Effector memory CD8-positive, alpha-beta T cell (primary cell): ENCODE measurements at places on chromosomes 16 and 17.
A peak's percentile ranks its signal among the peaks of the same experiment; 100 is the strongest.

GRCh38 chr17:9937901-9938300 is 32.8 kb upstream of the RCVRN start:
- DNase-seq: no peak

GRCh38 chr17:31085563-31085962 is 9.2 kb upstream of the NF1 start:
- DNase-seq: no peak

DNA sequence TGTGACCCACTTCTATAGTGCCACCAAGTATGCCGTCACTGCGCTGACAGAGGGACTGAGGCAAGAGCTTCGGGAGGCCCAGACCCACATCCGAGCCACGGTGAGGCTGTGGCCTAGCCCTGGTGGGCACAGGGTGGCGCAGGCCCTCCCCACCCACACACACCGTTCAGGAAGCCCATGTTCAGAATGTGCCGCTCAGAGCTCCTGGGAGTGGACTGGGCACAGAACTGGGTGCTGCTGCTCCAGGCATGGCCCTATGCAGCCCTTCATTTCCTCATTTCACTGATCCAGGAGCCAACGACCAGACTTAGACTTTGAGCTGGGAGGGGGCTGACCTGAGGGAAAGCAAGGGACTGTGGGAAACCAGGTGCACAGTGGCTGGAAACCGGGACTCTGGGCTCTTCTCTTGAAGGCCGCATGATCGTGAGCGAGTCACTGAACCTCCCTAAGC is 2.4 kb upstream of the MRM1 start:
- no peak for DNase-seq

DNA sequence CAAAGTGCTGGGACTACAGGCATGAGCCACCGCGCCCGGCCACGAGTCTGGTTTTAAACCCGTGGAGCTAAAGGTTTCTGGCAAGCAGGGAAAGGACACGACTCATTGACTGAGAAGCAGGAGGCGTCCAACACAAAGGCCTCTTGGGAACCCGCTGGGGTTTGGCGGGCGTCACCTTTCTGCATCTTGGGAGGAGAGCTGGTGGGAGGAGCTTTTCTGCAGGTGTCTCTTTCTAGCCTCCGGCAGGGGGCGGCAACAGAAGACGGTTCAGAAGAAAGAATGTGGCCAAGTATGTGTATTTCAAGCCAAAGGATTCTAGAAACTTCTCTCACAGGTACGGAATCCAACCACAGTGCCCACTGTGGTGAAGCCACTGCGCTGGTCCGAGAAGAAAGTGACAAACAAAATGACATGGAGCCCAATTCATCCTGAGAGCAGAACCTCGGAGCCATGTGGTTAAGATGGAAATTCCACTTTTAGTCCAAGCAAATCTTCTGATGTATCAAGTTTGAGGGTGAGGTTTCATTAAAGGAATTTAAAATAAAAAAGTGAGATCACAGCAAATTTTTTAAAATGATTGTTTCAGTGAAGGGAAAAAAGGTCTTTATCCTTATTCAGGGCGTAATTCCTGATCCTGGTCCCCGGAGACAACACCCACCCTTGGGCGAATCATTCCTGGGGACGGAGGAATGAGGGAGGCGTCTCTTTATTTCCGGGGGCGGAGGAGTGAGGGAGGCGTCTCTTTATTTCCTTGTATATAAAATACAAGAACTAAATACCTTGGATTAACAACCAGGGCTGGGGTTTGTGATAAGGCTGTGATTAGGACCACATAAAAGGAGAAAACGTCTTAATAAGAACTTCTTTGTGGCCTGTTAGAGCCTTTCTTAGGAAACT is 97.6 kb downstream of the MRM3 start:
- DNase-seq: peak; percentile 54

DNA sequence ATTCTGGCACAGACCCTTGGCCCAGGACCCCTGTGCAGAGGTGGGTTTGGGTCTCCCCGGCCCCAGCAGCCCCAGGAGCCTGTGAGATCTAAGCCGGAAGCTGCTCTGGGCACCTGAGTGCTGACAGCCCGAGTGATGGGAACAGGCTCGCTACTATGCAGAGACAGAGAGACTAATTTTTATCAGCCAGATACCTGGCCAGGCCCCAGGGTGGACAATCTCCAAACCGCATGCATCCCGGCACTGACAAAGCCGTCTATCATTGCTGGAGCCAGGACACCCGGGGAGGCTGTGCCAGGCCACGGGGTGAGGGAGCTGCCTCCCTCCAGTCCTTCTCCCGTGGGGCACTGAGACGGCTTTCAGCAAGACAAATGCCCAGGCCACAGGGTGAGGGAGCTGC is 25.0 kb downstream of the CBFA2T3 start:
- no peak for DNase-seq

DNA sequence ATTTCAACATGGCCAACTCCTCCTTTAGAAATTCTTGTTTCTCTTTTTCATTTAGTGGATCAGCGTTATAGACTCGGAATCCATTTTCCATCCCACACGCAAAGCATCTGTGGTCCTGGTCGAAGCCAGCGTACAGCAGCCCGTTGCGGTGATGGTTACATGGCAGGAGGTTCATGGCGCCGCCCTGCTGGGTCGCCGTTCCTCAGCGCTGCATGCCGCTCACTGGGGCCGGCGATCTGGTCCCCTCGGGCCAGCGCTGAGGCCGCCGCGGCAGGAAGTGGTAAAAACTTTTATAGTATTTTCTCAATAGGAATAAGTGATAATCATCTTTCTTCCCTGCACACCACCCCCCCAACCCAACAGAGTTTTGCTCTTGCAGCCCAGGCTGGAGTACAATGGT is 29.9 kb upstream of the RHOT1 start:
- DNase-seq: no peak

GRCh38 chr17:75922963-75923874 is 17.6 kb downstream of the FBF1 start:
- DNase-seq: no peak

DNA sequence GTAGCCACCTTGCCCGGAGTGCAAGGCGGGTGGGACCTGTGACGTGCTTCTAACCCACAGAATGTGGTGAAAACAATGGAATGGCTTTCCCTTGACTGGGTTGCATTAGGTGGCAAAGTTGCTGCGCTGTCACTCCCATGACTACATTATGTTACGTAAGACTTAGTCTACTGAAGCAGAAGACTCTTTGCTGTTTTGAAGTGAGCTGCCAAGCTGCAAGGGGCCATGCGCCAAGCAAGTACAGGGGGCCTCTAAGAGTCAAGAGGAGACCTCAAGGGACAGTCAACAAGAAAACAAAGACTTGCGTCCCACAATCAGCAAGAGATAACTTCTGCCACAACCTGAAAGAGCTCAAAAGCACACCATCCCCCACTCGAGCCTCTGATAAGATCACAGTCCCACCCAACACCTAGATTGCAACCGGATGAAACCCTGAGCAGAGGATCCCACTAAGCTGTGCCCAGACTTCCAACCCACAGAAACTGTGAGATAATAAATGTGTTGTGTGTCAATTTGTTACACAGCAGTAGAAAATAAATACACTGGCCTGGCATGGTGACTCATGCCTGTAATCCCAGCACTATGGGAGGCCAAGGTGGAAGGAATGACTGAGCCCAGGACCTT is 16.5 kb downstream of the ANKRD11 start:
- DNase-seq: no peak

- DNase-seq: peak; percentile 66
Observed at GRCh38 chr17:75412455-75413317, 7.2 kb upstream of the GRB2 start.

DNA sequence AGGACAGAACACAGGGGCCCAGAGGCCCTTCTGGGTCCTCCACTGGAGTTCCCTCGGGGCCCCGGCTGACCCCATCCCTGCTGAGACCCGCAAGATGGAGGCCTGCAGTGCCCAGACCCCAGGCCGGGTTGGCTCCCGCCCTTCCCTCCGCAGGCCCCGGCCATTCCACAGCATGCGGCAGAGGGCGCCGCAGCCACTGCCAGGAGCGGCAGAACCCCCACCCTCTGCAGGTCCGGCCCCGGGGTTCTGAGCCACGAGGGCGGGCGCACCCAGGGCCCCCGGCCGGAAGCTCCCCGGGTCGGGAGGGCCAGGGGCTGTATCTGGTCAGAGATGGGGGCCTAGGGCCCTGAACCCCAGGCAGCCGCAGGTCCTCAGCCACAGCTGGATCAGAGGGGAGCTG is 2.4 kb upstream of the PERCC1 start:
- DNase-seq: no peak

GRCh38 chr16:67943256-67943618 is 683 bp downstream of the LCAT start:
- no peak for DNase-seq

DNA sequence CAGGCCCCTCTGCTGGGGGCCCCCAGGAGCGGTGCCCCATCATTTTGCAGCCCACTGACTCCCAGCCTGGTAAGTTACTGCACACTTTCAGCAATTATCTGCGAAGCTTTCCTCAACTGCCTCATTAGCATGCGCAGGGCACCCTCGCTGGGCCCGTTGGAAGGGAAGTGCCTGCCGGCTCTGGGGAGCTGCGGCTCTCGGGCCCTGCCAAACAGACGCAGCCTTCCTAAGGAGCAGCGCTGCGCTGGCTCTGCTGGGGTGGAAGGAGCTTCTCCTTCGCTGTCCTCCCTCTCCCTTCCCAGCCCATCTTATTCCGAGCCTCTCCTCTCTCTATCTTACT is 71.0 kb downstream of the RBBP6 start:
- DNase-seq: no peak

- no peak for DNase-seq
Observed at GRCh38 chr16:72015124-72015523, 6.6 kb downstream of the DHODH start.

GRCh38 chr16:2005646-2006045 is 4.0 kb downstream of the ZNF598 start:
- no peak for DNase-seq

GRCh38 chr17:43021741-43022512 is at the start of gene VAT1:
VAT1 (minus strand) TSS chr17:43022385; CDS start chr17:43022322, 63 bp downstream.
- peak; percentile 46 for DNase-seq

DNA sequence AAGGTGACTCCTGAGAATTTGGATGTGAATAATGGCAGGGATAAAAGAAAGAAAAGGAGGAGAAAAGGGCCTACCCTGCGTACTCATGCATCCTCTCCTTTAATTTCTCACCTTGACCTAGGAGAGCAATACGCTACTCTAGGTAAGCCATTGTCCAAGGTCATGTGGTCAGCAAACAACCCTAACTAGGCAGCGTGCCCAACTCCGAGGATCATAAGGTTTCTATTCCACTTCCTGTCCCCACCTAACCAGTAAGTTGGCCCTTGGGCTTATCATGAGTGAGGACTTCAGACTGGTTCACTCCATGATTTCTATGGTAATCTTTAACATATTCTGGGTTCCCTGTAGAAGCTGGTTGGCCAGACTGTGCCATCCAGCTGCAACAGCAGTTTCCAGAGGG is 315.1 kb upstream of the CCL2 start:
- DNase-seq: no peak

DNA sequence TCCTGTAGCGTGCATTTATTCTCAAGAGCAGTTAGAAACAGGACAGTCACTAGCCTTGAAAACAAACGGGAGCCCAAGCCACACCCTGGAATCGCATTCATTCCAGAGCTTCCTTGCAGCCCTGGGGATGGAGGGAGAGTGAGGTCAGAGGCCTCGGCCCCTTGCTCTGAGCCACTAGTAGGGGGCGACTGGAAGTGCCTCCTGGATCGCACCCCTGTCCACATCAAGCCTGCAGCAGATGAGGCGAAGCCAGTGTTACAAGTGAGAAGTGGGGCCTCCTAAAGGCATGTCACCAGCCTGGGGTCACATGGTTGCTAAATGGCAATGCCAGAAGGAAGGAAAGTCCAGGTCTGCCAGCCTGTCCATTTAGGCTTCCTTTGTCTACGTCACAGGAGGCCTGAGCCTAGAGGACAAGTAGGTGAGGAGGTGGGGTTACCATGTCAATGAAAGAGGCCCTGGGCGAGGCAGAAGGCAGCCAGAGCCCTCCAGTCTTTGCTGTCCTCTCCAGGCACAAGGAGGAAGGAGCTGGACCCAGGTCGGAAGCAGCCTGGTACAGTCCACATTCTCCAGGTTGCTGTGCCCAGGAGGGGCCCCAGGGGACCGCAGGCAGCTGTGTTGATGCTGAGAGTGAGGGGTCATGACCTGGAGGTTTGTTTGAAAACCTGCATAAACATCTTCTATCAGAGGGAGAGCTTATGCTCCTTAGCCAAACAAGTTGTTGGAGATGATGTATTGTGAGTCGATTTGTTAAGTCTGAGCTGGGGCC is 3.0 kb upstream of the RCVRN start:
- DNase-seq: no peak

GRCh38 chr16:88570691-88571092 is 489 bp downstream of the ZC3H18 start:
- no peak for DNase-seq

GRCh38 chr17:41547921-41548843 is 20.1 kb upstream of the KRT19 start:
- DNase-seq: no peak

DNA sequence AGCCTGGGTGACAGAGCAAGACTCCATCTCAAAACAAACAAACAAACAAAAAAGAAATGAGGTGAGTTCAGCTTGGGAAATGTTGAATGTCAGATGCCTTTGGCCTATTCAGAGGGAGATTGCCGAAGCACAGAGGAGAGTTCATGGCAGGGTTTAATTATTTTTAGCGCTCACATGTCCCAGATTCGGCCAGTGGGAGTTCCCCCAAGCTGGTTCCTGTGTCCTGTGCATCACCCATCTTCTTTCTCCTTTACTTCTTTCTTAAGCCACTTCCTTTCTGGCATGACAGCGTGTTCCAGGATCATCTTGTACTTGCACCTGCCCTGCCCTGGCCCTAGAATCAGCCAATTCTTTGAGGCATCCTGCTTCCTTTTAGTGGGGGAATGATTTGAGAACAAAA is 9.2 kb downstream of the MPV17L start:
- DNase-seq: no peak

DNA sequence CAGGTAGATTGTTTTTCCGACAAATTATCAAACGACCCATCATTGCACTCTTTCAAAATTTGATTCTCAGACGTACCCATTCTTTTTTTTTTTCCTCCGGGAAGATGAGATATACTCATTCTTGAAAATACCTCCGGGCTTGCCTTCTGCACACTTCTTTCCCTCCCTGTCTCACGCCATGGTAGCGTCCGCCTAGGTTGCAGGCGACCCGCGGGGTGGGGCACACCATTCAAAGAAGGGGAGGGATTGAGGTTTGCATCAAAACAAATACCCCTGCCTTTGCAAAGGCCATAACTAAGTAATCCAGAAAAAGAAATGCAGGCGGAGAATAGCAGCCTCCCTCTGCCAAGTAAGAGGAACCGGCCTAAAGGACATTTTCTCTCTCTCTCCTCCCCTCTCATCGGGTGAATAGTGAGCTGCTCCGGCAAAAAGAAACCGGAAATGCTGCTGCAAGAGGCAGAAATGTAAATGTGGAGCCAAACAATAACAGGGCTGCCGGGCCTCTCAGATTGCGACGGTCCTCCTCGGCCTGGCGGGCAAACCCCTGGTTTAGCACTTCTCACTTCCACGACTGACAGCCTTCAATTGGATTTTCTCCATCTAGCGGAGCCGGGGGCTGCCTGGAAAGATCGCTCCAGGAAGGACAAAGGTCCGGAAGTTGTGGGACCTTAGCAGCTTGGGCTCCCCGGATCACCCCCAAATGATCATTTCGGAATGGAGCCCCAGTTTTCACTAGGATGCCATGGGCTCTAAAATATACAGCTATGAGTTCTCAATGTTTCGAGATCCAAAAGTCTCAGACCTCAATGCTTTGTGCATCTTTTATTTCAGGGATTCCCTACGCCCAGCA is 843 bp downstream of the TP53 start:
- peak; percentile 78 for DNase-seq

- DNase-seq: no peak
Observed at GRCh38 chr16:26721290-26721689, 345.4 kb upstream of the C16orf82 start.
